ENCODE measurements at places on chromosomes 6 and 20. TPM values are rescaled to one million over a fixed set of nuclear protein-coding genes. Genes with fewer than 3 reads are reported as not detected.

GRCh38 chr6:13916230-13916944 lies 8.4 kb upstream of the RNF182 start:
- DNase-seq, result no peak
- no peak overlapping the region for H3K4me3 ChIP-seq
- peaks cover 48% of the 10 kb centered on the region for H3K27me3 ChIP-seq
- no peaks in the 10 kb centered on the region for H3K36me3 ChIP-seq

- no peak overlapping the region for H3K4me3 ChIP-seq
- peaks cover 14% of the 10 kb centered on the region for H3K4me1 ChIP-seq
- H3K36me3 ChIP-seq, result no peaks in the 10 kb centered on the region
- no peak overlapping the region for H3K27ac ChIP-seq
Observed at GRCh38 chr20:62596486-62596885, 45.8 kb upstream of the SLCO4A1 start.

GRCh38 chr20:37257988-37258387 lies 3.6 kb downstream of the GHRH start:
- peaks cover 18% of the 10 kb centered on the region for H3K27me3 ChIP-seq
- H3K36me3 ChIP-seq, result no peaks in the 10 kb centered on the region
- no peak overlapping the region for H3K27ac ChIP-seq

DNA sequence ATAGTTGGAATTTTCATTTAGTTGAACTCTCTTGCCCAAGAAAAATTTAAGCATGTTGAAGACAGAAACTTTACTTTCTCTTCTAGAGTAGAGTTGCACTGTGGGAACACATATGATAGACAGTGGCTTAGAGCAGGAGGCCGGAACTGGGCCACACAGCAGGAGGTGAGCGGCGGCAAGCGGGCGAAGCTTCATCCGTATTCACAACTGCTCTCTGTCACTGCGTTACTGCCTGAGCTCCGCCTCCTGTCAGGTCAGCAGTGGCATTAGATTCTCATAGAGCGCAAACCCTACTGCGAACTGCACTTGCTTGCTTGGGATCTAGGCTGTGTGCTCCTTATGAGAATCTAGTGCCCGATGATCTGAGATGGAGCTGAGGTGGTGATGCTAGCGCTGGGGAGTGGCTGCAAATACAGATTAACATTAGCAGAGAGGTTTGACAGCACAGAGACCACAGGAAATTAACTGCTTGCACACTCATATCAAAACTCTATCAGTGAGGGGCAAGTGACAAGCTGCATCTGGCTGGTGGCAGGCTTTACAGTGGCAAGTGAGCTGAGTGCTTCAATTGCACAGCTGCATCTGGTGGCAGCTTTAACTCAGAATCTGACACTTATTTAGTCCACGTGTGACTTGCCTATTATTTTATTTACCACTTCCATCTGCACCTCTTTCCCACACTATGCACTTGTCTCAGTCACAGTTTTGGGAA lies 174.9 kb upstream of the C6orf118 start:
- H3K27ac ChIP-seq, result no peak overlapping the region
- no peaks in the 10 kb centered on the region for H3K27me3 ChIP-seq
- DNase-seq, result no peak
- no peak overlapping the region for H3K4me3 ChIP-seq

- H3K4me3 ChIP-seq, result no peak overlapping the region
- peaks cover 23% of the 10 kb centered on the region for H3K4me1 ChIP-seq
- peak; percentile 40 for DNase-seq
- no peaks in the 10 kb centered on the region for H3K36me3 ChIP-seq
Observed at GRCh38 chr6:110390404-110390803, 25.0 kb downstream of the DDO start.

GRCh38 chr6:126175251-126175650 lies 164.7 kb upstream of the CENPW start:
- H3K4me1 ChIP-seq, result peaks cover 9% of the 10 kb centered on the region
- H3K27ac ChIP-seq, result no peak overlapping the region
- H3K36me3 ChIP-seq, result no peaks in the 10 kb centered on the region
- no peaks in the 10 kb centered on the region for H3K27me3 ChIP-seq
- no peak overlapping the region for H3K4me3 ChIP-seq
- no peak for DNase-seq

DNA sequence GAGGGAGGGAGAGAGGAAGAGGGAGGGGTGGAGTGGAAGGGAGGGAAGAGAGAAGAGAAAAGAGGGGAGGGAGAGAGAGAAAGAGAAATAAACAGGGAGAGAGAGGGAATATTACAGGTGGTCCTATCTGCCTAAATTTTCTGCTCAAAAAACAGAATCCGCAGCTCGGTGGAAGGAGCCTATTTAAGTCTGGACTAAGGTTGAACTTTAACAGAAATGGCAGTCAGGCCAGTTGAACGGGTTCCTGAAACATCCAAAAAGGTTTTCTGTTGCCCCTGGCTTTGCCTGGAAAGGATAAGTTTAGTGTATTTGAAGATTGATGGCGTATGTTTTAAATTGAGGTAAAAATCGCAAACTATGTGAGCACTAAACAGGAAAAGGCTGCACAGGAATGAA lies 2.2 kb downstream of the TFAP2B start:
- H3K27me3 ChIP-seq, result peaks cover 81% of the 10 kb centered on the region
- no peak for DNase-seq
- H3K36me3 ChIP-seq, result peaks cover 6% of the 10 kb centered on the region
- no peak overlapping the region for H3K4me3 ChIP-seq

GRCh38 chr20:11852189-11852588 lies 65.5 kb upstream of the BTBD3 start:
- H3K27me3 ChIP-seq, result no peaks in the 10 kb centered on the region
- H3K4me1 ChIP-seq, result no peaks in the 10 kb centered on the region
- no peaks in the 10 kb centered on the region for H3K36me3 ChIP-seq
- no peak overlapping the region for H3K27ac ChIP-seq

Gene FOXO3
- 12.3 TPM for total RNA-seq

Gene SLC13A3
- total RNA-seq, result not detected

Gene SLC2A10
- total RNA-seq, result not detected

Gene TRIM10
- not detected for total RNA-seq
